Activated T-helper 1 cell treated with anti-CD3 and anti-CD28 coated beads, Interleukin-12 subunit alpha, Interleukin-12 subunit beta, Interleukin-2, Interleukin-4 antibody, amounts not matched to agents 30 ng/mL and 10 ng/mL and 1 ng/mL, durations not matched to agents 14 hours and 24 hours and 36 hours (primary cell): ENCODE measurements at places on chromosomes 5 and 9. TPM values are rescaled to one million over a fixed set of nuclear protein-coding genes. Genes with fewer than 3 reads are reported as not detected.

GRCh38 chr9:114607671-114608524, 3.2 kb upstream of the TMEM268 start:
- no peak for DNase-seq
- peak overlapping the region; percentile 72 for H3K27ac ChIP-seq
- H3K4me1 ChIP-seq, result peaks cover 24% of the 10 kb centered on the region
- H3K27me3 ChIP-seq, result peaks cover 2% of the 10 kb centered on the region
- peaks cover 5% of the 10 kb centered on the region for H3K36me3 ChIP-seq

DNA sequence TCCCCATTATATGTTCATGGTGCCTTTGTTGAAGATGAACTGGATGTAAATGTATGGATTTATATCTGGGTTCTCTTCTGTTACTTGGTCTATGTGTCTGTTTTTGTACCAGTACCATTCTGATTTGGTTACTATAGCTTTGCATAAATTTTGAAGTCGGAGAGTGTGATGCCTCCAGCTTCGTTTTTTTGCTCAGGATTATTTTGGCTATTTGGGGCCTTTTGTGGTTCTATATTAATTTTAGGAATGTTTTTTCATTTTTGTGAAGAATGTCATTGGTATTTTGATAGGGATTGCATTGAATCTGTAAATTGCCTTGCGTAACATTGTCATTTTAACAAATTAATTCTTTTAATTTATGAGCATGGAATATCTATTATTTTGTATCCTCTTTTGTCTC, 36.6 kb upstream of the ZNF366 start:
- DNase-seq, result no peak
- H3K27ac ChIP-seq, result no peak overlapping the region
- H3K36me3 ChIP-seq, result no peaks in the 10 kb centered on the region
- H3K27me3 ChIP-seq, result peaks cover 3% of the 10 kb centered on the region
- H3K4me3 ChIP-seq, result no peak overlapping the region
- H3K4me1 ChIP-seq, result no peaks in the 10 kb centered on the region

GRCh38 chr9:5587024-5587423, 41.9 kb upstream of the RIC1 start:
- H3K36me3 ChIP-seq, result peaks cover 3% of the 10 kb centered on the region
- peak overlapping the region; percentile 35 for H3K4me3 ChIP-seq
- DNase-seq, result peak; percentile 31
- H3K27ac ChIP-seq, result peak overlapping the region; percentile 95
- no peaks in the 10 kb centered on the region for H3K27me3 ChIP-seq
- peaks cover 59% of the 10 kb centered on the region for H3K4me1 ChIP-seq

- no peak for DNase-seq
- H3K27me3 ChIP-seq, result no peaks in the 10 kb centered on the region
- no peak overlapping the region for H3K27ac ChIP-seq
- no peak overlapping the region for H3K4me3 ChIP-seq
Observed at GRCh38 chr9:89611425-89611824, 6.6 kb downstream of the GADD45G start.

DNA sequence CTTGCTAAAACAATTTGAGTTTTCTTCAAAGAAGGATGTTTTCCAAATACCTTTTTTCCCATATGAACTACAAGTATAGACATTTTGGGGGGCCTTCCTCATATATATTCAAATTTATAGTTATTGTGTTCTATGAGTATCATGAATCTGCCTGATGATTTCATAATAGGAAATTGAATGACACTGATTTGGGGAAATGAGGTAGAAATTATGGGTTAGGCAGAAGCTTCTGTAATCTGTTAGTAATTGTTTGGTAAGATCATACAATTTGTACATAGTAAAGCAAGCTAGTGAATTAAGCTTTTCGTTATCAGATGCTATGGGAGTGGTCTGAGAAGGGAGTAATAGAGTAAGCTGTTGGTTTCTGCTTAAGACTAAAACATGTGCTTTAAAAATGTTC, 98.0 kb downstream of the TRIO start:
- H3K27ac ChIP-seq, result no peak overlapping the region
- no peak for DNase-seq
- H3K4me3 ChIP-seq, result no peak overlapping the region
- no peaks in the 10 kb centered on the region for H3K4me1 ChIP-seq
- H3K27me3 ChIP-seq, result peaks cover 7% of the 10 kb centered on the region
- no peaks in the 10 kb centered on the region for H3K36me3 ChIP-seq

DNA sequence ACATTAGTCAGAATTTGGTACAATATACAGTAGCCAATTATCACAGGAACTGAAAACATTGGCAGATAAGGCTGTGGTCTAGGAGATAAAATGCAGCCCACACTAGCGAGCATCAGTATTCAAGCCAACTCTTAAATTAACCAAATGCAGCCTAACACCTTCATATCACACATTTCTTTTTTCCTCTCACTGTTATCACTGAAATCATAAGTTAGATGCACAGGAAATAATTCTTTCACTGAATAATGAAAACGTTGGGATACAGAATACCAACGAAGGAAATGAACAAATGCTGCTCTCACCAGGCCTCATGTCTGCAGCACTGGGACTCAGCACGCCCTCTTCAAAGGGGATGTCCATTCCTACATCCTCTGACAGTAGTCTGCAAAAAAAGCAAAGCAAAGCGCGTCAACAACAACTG, 109.1 kb upstream of the PCA3 start:
- H3K4me3 ChIP-seq, result no peak overlapping the region
- peak overlapping the region; percentile 63 for H3K27ac ChIP-seq
- no peaks in the 10 kb centered on the region for H3K27me3 ChIP-seq
- no peaks in the 10 kb centered on the region for H3K36me3 ChIP-seq
- peaks cover 38% of the 10 kb centered on the region for H3K4me1 ChIP-seq

GRCh38 chr5:151047814-151048425, 27.5 kb downstream of the GPX3 start:
- no peak for DNase-seq
- no peaks in the 10 kb centered on the region for H3K27me3 ChIP-seq
- peaks cover 29% of the 10 kb centered on the region for H3K4me1 ChIP-seq
- no peak overlapping the region for H3K27ac ChIP-seq
- peaks cover 65% of the 10 kb centered on the region for H3K36me3 ChIP-seq

DNA sequence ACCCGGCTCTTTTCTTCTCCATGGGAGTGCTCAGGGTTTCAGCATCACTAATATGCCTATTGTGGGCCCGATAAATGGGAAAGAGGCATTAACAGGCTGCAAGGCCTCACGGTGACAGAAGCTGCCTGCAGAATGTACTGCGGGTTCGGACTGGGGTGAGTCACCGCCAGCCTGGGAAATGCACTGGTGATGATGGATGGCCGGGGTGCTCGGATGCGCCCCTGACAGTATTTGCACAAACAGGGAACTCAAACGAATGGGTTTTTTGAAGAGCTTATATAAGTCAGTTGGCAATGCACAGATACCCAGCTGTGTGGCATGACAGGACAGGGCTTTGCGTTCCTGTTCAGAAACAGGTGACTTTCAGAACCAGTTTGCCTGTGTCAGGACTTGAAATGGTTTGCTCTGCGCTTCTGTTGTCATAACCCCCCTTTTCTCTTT, 42.0 kb upstream of the PITX1 start:
- no peaks in the 10 kb centered on the region for H3K36me3 ChIP-seq
- no peak for DNase-seq
- H3K27ac ChIP-seq, result no peak overlapping the region
- no peak overlapping the region for H3K4me3 ChIP-seq
- H3K4me1 ChIP-seq, result no peaks in the 10 kb centered on the region

DNA sequence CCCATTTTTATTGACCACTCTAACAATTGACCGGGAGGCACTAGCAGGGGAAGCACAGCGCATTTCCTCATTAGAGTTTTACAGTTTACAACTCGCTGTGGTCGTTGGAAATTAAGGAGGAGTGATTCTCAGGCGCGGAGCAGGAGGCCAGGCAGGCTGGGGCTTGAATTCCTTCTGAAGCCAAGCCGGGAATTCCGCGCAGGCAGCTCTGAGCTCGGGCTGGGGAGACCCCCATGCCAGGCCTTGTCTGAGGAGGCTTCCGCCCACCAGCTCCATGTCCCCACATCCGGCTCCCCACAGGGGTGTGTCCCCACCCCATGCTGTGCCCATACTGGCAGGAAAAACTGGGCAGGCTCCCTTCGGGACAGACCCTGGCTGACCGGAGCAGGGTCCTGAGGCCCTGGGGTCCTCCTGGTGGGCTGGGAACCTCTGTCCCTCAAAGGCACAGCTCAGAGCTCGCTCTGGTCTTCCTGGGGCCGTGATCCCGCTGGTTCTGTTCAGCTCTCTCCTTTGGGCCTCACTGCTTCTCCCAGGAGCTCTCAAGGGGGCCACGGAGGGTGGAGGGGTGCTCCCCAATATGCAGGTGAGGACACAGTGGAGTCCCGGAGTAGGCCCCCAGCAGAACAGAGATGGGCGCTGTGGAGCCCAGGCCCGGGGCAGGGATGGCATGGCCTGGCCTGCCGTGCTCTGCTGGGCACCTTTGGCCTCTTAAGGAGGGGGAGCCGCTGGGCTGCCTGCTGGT, 1.3 kb upstream of the NRARP start:
- H3K27me3 ChIP-seq, result peaks cover 21% of the 10 kb centered on the region
- no peak overlapping the region for H3K4me3 ChIP-seq
- no peaks in the 10 kb centered on the region for H3K36me3 ChIP-seq

Gene GARIN3
- total RNA-seq, result 0.27 and 0.31 TPM in 2 replicates

Gene INSL4
- 0.10 TPM in 1 of 2 replicates, not detected in the other for total RNA-seq

Gene PCDH1
- not detected in 2 replicates for total RNA-seq
